ENCODE measurements at places on chromosomes 4 and X.

GRCh38 chr4:139617702-139618490, 47.7 kb upstream of the MGST2 start:
- no peak for DNase-seq

DNA sequence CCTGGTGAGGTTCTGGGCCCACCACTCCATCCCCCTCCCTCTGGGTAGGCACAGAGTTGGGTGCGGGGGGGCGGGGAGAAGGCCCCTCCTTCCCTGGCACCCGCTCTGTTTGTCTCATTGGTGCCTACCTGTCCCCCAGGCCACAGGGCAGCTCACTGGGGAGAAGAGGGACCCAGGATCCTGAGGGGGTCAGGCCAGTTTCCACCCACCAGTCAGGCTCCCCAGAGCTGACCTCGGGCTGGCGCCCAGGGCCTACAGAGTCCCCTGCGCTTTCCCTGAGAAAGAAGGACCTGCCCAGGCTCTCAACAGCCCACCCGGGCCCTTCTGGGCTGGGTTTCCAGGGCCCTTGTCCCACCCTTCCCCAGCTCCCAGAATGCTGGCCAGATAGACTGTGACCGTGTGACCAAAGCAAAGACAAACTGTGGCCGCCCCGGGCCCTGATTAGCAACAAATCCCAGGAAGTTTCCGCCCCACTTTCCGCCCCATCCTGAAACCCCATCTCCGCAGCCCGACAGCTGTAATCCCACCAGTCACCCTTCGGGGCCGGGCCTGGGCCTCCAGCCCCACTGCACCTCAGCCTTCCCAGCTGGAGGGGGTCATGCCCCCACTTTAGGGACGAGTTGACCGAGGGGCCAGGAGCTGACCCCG, 33.8 kb upstream of the FGFR3 start:
- no peak for DNase-seq

GRCh38 chr4:11069581-11070211, 359.0 kb downstream of the HS3ST1 start:
- no peak for DNase-seq

DNA sequence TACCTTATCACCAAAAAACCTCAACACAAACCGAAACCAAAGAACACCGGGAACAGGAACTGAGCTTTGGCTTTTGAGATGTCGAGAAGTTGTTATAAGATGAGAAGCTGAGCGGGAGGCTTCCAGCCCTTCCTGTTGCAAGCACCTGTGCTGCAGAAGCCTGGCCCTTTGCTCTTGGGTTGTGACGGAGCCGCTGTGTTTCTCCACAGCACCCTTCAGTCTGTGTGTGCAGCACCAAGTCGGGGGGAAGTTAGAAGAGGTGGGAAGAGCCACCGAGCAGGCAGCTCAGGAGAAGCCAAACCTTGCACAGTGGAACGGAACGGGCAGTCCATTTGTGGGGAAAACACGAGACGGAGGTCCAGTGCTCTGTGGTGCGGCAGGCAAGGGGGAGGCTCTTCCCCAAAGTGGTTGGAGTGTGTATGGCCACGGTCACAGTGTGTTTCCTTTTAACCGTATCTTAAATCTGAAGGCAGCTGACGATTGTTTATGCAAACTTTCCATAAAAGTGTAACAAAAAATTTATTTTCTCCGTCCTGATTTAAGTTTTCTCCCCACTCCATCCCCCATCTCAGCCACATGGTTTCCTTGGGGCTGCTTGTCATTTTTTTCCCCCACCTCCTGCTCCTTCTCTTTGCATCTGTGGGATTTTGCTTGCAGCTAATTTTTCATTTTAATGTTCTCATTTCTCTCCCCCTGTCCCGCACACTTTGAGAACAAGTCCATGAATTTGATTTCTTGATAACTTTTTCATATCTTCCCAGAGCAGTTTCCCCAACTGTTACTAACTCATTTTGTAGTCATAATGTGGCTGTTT, 123.7 kb downstream of the STOX2 start:
- no peak for DNase-seq

GRCh38 chr4:16082426-16083240, 1.2 kb downstream of the PROM1 start:
- no peak for DNase-seq

GRCh38 chrX:153405426-153405825, 4.3 kb upstream of the PNMA6E start:
- DNase-seq: no peak

DNA sequence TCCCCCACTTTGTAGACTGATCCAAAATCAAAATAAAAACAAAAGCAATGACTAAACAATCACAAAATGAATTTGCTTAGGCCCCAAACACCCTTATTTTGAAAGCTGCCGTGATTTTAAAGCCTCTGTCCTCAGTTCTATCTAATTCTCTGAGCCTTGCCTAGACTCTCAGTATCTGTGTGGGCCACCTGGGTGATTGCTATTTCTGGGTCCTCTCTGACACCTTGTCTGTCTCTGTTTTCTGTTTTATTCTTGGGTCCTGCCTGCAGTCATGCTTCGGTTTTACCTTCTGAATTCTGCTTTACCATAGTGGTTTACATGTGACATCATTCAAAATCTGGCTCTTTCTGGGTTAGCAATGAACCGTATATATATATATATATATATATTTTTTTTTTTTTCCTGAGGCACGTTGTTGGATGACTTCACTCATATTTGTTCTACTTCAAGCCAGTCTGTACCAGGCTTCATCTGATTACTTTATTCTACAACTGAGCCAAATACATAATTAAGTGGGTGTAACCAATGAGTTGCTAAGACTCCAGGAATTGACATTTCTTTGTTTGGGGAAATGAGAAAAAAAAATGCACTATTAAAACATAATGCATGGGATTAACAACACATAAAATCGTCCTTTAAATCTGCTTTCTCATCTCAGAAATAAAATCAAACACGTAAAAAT, 710.7 kb upstream of the SLIT2 start:
- DNase-seq: no peak

DNA sequence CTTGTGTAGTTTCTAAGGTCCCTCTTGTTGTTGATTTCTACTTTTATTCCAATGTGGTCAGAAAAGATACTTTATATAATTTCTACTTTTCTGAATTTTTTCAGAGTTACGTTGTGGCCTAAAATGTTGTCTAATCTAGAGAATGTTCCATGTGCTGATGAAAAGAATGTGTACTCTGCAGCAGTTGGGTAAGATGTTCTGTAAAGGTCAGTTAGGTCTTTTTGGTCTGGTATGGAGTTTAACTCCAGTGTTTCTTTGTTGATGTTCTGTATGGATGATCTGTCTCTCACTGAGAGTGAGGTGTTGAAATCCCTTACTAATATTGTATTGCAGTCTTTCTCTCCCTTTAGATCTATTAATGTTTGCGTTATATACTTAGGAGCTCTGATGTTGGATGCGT, 37.0 kb upstream of the GPRIN3 start:
- no peak for DNase-seq

DNA sequence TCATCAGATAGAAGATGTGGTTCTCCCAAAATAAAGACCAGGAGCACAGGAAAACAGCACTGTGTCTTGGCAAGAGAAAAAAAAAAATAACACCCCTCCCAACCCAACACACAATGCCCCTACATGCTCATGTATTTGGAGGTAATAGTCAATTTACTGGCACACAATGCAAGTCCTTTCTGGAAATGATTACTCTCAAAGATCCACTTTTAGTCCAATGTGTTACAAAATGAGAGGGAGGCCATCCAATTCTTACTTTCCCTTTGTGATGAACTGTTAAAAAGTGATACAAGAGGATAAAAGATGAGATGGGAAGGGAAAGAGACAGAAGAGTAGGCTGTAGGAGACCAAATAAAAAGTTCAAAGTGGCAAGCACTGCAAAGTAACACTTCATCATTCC, 180.3 kb upstream of the DKK2 start:
- DNase-seq: no peak

DNA sequence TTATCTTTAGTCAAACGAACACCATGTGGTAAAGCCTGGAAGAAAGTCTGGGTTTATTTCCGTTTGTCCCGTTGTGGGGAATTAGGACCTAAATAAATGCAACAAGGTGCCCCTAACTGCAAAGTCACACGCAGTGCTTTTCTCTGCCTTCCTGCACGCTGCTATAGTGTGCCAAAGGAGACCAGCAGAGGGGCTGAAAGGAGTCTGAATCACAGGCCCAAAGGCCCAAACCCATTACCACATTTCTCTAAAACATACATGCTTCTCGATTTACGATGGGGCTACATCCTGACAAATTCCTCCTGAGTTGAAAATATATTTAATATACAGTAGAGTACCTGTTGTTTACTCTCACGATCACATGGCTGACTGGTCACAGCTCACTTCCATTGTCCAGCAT, 4.5 kb downstream of the VEGFC start:
- DNase-seq: no peak

DNA sequence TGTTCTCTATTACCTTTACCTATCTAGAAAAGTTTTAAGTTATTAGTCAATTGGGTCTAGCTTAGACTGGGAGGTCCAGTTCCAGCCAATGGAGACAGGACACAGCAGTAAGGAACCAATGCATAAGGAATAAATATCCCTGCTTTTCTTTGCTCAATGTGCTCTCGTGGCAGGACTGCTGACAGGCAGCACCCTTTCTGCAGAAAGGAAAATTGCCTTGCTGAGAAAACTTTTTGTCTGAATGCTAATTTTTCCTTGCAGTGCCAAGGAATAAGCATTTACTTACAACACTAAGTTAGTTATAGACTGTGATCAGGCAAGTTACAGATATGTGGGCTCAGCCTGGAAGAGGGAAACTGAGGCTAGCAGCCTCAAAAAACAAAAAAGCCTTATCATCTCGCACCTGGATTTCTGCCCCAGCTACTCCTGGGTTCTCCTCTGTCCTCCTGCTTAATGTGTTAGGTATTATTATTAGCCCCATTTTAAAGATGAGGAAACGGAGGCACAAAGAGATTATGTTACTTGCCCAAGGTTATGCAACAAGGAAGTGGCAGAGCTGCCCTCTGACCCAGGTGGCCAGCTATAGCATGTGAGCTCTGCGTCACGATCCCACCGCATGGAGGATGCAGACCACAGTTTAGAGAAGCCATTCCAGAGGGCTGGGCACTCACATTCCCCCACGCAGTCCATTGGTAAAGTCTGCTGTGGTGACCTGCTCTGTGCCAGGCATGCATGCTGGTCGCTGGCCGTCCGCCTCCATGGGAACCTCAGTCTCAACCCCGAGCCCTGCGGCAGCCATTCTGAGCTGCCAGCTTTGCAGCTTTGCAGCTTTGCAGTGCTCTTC, 40.5 kb upstream of the C4orf50 start:
- no peak for DNase-seq

GRCh38 chr4:63505714-63506460, 903.4 kb downstream of the TECRL start:
- no peak for DNase-seq

- no peak for DNase-seq
These were observed 33.5 kb upstream of the IGSF1 start for GRCh38 chrX:131322651-131323050.

GRCh38 chr4:184680698-184681097, 31.2 kb downstream of the PRIMPOL start:
- DNase-seq: no peak

DNA sequence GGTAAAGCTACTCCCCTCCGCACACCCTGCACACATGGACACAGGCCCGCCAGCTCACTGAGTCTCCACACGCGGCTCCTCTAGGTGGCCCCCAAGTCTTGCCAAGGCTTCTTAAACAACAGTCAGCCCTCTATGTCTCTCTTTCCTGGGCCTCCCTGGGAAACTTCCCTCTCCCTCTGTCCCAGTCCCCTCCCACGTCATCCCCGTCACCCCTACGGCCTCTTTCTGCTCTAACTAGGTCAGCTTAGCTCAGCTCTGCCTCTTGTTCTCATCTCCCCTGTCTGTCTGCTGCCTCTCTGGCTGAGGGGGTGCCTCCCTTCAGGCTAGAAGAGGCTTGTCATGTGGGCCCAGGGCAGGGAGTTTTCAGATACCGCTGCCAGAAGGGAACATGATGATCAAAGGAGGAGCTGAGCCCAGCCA, 38.8 kb downstream of the SEPTIN6 start:
- DNase-seq: peak; percentile 26

DNA sequence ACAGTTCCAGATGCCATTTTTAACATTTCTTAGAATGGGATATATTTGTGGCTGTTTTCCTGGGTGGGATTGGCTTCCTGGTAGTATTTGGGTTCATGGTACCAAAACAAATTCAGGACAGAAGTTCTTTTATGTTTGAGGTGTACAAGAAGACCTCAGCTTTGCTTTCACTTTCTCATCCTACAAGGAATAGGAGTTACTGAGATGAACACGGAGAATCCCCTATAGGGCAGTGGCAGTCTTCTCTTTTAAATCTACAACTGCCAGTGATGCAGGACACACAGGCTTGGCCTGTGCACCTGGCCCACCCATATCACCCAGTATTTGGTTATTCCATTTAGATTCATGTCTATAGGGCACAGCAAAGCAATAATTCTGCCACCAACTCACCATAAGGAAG, 35.2 kb downstream of the SLC10A7 start:
- no peak for DNase-seq

DNA sequence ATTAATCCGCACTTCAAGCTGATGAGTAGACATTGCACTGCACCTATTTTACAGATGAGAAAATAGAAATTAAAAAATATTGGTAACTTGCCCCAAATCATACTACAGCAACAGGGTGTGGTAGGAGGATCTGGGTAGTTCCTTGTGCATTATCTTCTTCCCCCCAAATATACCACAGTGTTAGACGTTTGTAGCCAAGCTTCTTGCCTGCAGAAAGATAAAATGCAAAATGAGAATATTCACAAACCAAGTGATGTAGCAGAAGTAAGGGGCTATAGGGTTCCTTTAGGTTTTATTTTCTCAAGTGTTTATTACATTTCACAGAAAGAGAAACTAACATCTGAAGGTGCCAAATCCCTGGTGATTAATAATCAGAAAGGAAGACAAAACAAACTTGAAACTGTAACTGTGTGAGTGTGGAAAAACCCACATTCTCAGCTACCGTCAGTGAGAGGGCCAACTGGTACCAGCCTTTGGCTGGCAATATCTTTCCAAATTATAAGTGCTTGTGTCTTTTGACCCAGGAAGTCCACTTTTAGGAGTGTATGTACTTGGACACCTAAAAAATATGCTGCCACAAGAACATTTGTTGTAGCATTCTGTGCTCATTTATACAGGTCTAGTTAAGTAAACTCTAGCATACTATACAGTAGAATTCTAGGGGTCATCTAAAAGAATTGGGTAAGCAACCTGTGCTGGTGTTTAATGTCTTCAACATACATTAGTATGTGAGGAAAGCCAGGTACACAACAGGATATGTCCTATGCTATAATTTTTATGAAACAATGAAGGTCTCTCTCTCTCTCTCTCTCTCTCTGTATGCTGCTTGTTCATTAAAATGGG, 6.7 kb upstream of the CD38 start:
- DNase-seq: no peak

DNA sequence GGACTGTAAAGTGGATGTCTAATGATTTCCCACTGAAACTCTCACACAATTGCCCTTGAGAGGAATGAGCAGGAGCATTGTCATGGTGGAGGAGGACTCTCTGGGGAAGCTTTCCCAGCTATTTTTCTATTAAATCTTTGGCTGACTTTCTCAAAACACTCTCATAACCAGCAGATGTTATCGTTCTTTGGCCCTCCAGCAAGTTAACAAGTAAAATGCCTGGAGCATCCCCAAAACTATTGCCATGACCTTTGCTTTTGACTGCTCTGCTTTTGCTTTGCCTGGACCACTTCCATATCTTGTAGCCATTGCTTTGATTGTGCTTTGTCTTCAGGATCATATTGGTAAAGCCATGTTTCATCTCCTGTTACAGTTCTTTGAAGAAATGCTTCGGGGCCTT, 120.2 kb upstream of the PDE5A start:
- no peak for DNase-seq

All from activated CD4-positive, alpha-beta T cell treated with anti-CD3 and anti-CD28 coated beads, Interleukin-2, amount 50 U/mL, for 4 hours (primary cell).